ENCODE measurements at places on chromosomes 3 and 15.
A peak's percentile ranks its signal among the peaks of the same experiment; 100 is the strongest.

GRCh38 chr15:91632981-91633380 lies 220.5 kb upstream of the SLCO3A1 start:
- DNase-seq, result no peak

GRCh38 chr15:77387365-77388105 lies 32.4 kb downstream of the PEAK1 start:
- DNase-seq, result no peak

- DNase-seq, result peak; percentile 23
Measured at GRCh38 chr3:129627350-129628168, 21.1 kb upstream of the PLXND1 start.

GRCh38 chr15:68526269-68526668 lies 52.5 kb upstream of the CORO2B start:
- DNase-seq, result no peak

DNA sequence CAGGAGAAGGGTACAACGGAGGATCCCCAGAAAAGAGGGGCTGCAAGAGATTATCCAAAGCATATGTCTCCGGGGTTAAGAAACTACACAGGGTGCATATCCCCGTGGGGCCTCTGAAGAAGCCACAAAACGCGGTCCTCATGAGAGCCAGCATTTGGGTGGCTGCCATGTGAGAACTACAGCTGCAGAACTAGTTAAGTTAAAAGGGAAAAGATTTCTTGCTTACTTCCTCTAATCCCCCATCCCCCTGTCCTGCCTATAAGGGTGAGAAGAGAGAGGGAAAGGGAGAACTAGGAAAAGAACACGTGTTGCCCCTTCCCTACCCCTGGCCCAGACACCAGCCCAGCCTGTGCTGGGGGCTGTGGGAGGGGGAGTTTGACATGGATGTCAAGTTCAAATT lies 70.4 kb upstream of the PCSK6 start:
- DNase-seq, result no peak

GRCh38 chr3:127473244-127474024 lies 117.1 kb downstream of the TPRA1 start:
- no peak for DNase-seq

- DNase-seq, result no peak
Measured at GRCh38 chr15:49495993-49496753, 73.1 kb downstream of the FGF7 start.

DNA sequence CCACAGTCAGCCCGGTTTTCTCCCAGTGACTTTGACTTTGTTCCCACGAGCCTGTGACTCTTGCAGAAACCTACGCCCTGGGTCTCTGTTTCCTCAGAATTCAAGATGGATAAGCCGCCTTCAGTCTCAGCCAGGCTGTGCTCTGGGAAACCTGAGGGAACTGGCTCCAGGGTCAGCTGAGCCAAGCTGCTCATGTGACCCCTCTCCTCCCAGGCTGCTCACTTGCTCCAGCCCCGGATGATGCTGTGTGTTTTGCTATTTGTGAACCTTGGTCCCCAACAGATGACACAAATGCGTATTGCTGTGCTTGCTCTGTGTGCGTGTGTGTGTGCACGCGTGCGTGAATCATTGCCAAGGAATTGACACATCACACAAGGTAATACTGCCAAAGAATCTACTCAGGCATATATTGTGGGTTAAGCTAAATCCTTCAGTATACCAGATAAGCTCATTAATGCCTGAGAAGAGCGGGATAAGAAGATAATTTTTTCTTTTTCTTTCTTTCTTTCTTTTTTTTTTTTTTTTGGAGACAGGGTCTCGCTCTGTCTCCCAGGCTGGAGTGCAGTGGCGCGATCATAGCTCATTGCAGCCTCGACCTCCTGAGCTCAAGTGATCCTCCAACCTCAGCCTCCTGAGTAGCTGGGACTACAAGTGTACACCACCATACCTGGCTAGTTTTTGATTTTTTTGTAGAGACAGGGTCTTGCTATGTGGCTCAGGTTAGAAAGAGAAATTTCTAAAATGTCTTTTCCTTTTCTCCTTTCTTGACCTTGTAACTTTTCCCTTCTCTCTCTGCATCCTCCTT lies 29.2 kb upstream of the UMPS start:
- no peak for DNase-seq

DNA sequence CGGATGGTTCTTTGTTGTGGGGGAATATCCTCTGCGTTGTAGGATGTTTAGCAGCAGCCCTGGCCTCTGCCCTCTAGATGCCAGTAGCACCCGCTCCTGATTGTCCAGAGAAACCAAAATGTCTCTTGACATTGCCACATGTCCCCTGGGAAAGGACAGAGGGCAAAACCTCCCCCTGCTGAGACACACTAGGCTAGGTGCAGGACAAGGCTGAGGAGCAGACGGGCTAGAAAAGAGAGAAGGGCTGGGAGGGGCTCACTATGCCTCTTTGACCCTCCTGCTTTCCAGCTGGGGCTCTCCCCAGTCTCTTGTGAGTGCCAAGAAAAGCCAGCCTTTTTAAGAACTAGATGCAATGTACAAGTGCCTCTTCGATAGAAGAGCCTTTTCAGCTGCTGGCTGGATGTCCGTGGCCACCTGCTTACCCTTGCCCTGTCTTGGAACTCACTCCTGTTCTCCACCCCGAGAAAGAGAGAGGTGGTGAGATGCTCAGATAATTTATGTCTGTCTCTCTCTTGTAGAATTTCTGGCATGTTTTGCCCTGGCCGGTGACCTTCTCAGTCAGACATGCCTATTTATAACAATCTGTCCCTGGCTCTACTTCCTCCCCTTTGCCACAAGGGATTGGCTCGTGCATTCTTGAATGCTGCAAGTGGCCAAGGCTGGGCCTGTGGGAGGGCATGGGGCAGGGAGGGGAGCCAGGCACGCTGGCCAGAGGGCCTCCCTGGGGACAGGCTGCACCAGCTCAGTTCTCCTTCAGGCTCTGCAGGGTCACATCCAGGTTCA lies 142.6 kb downstream of the RPLP1 start:
- no peak for DNase-seq

GRCh38 chr3:160538895-160539294 lies 26.5 kb downstream of the KPNA4 start:
- DNase-seq, result no peak

GRCh38 chr3:141047168-141047567 lies 4.0 kb upstream of the SPSB4 start:
- no peak for DNase-seq

- no peak for DNase-seq
Measured at GRCh38 chr3:78420611-78421010, 1347.2 kb downstream of the ROBO1 start.

- no peak for DNase-seq
Measured at GRCh38 chr3:141629976-141630375, 108.1 kb upstream of the RNF7 start.

DNA sequence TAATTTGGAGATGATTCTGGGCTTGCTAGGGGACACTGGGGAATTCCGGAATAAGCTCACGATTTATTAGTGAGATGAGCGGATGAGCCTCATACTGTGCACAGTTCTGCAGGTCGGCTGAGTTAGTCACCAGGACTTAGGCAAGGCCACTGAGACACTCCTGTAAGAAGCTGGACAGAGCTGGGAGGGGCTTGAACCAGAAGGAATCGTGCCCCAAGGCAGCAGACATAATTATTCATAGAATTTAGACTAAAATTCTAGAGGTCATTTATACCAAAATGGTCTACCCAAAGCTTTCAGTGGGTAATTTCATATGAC lies 121.4 kb downstream of the VGLL4 start:
- DNase-seq, result no peak
